ENCODE measurements at places on chromosomes 5 and 9.

- no peak for DNase-seq
These were observed 47.9 kb downstream of the MFAP3 start for GRCh38 chr5:154086641-154087040.

- DNase-seq: no peak
These were observed 265.0 kb upstream of the ZNF608 start for GRCh38 chr5:125011419-125011818.

- no peak for DNase-seq
These were observed 62.1 kb upstream of the HSPA9 start for GRCh38 chr5:138637256-138637655.

- no peak for DNase-seq
These were observed 18.9 kb downstream of the WNT8A start for GRCh38 chr5:138102454-138103318.

DNA sequence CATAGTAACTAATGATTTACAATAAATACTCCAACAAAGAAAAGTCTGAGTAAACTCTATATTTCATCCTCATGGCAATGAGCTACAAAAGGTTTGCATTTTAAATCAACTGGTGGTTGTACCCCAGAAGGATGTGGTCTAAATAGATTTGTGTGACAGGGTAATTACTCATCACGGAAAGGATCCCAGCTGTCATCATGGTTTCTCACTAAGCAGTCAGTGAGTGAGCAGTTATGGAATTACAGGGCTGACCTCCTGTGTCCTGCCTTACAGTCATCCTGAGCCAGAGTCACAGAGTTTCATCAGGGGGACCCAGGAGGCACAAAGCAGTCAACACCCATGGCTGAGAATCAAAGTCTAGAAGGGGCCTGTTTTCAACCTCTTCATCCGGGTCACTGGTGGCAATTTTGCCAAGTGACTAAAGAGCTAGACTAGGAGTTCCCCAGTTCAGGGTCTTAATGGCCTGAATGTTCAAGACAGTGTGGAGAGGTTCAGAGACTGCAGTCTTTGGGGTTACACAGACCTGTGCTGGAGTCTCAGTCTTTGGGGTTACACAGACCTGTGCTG lies 210.7 kb upstream of the SLC24A2 start:
- DNase-seq: peak; percentile 72

- DNase-seq: peak; percentile 60
These were observed 24.3 kb downstream of the CPLX2 start for GRCh38 chr5:175895686-175896102.

DNA sequence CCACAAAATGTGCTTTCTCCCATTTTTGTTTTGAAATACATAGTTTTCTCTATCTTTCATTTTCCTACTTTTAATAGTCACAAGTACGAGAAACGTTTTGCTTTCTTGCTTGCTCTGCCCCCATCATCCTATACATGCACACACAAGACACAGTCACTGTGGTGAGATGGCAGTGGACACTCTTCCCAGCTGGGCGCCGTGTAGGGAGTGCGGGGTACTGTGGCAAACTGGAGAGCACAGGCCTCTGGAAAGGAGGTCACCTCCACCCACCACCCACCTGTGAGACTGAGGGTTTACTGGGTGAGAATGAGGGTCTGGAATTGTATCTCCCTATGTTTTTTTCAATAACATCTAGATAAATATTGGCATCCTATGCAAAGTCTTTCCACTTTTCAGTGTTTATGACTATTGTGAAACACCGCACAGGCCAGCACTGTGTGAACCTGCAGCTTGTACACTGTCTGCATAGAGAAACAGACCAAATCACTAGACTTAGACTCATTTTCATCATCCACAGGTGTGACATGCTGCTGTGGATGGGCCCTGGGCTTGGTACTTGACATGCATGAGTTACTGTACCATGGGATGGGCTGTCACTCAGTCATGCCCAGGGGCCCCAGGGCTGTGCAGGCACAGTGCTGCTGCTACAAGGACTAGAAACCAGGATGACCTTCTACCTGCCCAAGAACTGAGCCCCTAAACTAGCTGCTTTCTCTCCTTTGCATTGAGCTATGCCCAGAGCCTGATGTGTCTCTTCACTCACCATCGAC lies 118.1 kb upstream of the LMX1B start:
- DNase-seq: no peak

- no peak for DNase-seq
These were observed 77.5 kb downstream of the STARD4 start for GRCh38 chr5:111434800-111435199.

GRCh38 chr5:66708368-66708767 lies 112.2 kb downstream of the MAST4 start:
- DNase-seq: no peak

DNA sequence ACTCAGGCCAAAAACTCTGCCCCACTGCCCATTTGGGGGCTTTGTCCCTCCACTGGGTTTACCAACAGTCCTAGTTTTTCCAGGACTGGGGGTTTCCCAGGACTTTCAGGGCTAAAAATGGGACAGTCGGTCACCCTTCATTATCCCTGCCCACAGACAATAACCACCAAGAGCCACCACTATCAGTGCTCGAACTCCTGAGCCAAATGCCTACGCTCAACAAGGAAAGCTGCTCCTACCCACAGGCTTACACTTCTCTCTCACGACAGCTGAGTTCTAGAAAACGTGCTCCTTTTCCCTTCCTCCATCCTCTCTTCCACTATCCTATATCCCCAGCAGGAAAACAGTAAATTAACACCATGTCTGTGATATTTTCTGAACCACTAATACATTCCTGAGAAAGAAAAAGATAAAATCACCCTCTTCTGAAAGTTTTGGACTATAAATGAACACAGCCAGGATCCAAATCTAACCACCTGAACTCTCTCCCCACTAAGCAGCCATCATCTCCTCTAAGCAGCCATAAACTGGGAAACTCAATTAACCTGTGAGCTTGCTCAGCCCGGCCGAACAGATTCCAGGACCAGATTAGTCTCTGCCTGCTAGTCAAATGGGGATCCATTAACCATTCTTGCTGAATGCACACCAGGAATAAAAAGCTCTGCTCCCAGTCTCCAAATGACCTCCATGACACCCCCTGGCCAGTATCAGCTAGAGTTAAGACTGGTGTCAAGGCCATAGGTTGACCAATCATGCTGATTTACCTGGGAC lies 41.8 kb downstream of the KLHL3 start:
- no peak for DNase-seq

DNA sequence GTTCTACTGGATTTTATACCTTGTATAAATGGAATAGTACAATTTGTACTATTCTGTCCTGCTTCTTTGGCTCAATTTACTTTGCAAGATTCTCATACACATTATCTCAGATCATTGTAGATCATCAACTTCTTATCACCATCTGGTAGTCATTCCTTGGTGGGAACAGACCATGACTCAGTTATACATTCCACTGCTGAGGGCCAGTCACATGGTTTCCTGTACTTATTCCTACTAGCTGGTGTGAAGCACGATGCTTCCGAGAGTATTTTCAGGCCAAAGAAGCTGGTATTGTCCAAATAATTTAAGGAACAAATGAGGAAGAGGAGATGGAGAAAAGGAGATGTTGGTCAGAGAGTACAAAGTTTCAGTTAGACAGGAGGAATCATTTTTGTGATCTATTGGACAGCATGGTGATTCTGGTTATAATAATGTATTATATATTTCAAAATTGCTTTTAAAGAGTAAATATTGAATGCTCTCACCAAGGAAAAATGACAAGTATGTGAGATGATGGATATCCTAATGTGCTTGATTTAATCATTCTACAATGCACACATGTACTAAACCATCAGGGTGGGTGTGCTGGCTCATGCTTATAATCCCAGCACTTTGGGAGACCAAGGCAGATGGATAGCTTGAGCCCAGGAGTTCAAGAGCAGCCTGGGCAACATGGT lies 124.1 kb downstream of the SYK start:
- DNase-seq: no peak

- DNase-seq: no peak
These were observed 36.2 kb upstream of the SMARCA2 start for GRCh38 chr9:1978941-1979340.

DNA sequence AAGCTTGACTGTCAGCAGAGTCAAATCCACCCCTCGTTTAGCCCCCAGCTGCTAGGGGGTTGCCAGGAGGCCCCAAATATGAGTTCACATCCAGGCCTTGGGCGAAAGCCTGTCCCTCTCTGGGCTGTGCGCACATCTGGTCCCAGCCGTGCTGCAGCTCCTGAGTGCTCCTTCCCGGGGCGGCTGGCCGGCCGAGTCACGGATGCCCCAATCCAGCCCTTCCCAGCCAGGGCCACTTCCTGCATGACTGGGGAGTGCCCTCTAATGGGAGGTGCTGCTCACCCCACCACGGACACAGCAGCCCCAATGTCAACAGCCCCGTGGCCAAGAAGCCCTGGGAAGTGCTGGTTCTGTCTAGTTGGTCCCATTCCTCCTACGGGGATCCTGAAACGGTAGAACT lies 103.5 kb upstream of the FCN2 start:
- no peak for DNase-seq

- no peak for DNase-seq
These were observed 283.3 kb downstream of the PJA2 start for GRCh38 chr5:109126481-109126880.

DNA sequence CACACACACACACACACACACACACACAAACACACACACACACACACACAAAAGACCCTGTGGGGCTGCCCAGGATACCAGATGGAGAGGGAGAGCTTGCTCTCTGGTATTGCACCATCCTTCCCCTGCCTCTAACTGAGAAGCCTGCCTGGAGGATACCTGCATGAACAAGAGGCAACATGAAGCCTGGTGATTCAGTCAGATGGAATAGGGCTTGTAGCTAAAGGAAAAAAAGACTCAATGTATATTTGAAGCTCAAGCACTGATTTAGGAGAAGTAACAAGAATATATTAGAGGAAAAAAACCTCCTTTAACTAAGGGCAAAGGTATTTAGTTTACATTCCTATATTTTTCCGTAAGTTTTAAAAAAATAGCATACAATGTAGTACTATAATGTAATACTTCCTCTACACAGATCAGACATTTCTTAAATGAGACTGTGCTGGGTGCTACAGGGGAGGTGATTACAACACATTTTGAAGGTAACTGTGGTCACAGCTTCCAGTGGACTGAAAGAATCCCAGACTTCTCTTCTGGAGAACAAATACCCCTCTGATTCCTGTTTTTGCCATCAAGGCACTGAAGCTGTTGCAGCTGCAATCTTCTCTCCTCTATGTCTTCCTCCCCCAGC lies 169.3 kb downstream of the DCP2 start:
- DNase-seq: no peak

- DNase-seq: no peak
These were observed 23.4 kb upstream of the FAM169A start for GRCh38 chr5:74889523-74890105.

GRCh38 chr9:95570150-95570549 lies 53.4 kb upstream of the PTCH1 start:
- no peak for DNase-seq

GRCh38 chr9:97640325-97640724 lies 6.7 kb downstream of the NCBP1 start:
- DNase-seq: no peak

- peak; percentile 19 for DNase-seq
These were observed 45.6 kb downstream of the COL15A1 start for GRCh38 chr9:98989036-98990000.

DNA sequence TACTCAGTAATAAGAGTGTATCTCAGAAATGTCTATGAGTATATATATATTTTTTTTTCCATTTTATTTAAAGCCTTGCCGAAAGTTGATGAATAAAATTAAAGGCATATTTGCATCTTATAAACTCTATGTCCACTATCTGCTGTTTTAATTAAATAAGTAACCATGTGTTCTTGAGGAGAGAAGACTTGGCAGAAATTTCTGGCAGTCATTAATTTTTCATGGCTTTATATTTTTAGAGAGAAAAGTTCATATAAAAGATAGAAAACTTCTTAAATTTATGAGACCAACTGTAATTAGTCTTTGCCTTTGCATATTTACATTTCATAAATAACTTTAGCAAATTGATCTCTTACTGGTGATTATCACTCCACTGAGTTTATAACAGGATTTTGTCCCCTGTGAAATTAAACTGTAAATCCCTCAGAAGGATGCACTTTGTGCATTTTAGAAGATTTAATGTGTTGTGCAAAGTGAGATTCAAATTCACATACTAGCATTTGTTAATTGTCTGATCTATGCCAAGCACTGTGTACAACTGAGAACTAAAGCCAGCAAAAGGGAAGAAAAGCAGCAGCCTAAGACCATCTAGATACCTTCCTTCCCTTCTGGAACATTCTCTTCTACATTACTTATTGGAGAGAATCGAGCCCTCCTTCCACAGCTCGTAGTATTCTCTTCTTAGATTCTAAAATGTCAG lies 108.7 kb downstream of the SNCAIP start:
- no peak for DNase-seq

GRCh38 chr5:95238560-95239325 lies 46.2 kb downstream of the MCTP1 start:
- no peak for DNase-seq

- no peak for DNase-seq
These were observed 396.1 kb upstream of the PAPPA start for GRCh38 chr9:115757461-115757860.

DNA sequence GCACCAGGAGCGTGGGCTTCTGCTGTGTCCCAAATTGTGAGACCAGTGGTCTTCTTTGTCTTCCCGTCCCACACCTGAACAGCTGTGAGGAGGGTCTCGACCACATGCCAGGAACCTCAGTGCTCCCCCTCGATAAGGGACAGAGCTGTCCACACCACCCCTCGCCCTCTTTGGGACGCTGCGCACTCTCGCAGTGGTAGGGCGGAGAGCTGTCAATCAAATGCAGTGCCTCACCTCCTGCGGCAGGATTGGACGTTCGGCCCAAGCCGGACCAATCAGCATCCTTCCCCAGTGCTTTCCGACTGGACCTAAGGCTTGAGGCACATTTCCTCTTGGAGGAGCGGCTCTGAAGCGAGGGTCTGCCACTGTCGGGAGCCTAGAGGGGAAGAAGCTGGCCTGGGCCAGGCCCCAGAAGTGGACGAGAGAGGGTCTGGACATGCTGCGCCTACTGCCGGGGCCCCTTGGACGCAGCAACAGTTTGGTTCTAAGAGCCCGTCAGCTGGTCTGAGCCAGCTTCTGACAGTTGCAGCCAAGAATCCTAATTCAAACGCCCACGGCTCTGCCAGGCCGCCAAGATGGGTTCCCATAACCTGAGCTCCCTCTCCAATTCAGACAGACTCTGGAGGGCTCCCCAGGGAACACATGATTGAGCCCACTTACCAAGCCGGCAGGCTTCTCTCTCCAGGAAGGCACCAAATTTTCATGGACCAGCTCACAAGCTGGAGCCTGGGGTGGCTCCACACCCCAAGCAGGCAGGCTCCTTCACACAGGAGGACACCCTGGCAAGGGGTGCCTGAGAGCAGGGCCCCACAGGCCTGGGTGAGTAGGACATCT lies 28.1 kb upstream of the ADAMTS2 start:
- DNase-seq: no peak
